ENCODE measurements at places on chromosomes 6 and 20.
A peak's percentile ranks its signal among the peaks of the same experiment; 100 is the strongest.

GRCh38 chr20:14295238-14295637, 42.2 kb downstream of the FLRT3 start:
- DNase-seq, result no peak

- DNase-seq, result no peak
Measured at GRCh38 chr6:31157513-31158139, at the start of gene CCHCR1. TSS of gene CCHCR1 (minus strand) at chr6:31157802. CDS start at chr6:31157600, 202 bp downstream.

DNA sequence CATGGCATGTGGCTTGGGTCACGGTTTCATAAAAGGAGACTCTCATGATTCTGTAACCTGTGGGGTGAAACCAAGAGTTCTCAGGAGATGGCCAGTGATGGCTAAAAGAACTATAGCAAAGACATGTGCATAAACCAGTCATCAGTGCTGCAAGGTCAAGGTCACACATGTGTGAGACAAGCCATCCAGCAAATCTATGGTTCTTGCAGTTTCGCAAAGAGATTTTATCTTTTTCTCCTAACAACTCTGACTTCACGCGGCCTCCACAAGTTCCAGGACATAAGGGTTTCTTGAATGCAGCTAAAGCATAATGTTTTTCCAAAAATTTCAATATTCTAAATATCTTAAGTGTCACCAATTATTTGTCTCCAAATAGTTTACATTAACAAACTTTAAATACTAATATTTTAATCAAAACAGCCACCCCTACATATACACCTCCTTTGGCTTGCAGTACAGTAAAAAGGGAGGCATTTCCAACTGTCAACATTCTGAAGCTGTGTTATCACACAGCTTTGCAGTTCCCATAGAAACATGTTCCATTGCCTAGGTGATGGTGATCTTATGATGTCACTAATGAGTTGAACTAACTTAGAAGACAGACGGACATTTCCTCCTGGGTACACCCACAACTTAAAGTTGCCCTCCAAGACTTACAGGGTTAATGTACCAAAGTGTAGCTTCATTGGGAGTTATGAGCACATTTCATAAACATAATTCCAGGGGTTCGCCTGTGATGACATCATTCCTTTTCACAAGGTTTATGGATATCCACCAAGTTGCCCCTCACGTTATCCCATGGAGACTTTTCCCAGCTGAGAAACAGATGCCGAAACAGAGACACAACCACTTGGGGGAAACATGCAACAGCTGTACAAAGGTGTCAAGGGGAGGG, 250.9 kb upstream of the PDE10A start:
- DNase-seq, result no peak

GRCh38 chr6:168927026-168927425, 326.6 kb downstream of the THBS2 start:
- no peak for DNase-seq

GRCh38 chr6:159257846-159258245, 88.6 kb downstream of the FNDC1 start:
- DNase-seq, result no peak

DNA sequence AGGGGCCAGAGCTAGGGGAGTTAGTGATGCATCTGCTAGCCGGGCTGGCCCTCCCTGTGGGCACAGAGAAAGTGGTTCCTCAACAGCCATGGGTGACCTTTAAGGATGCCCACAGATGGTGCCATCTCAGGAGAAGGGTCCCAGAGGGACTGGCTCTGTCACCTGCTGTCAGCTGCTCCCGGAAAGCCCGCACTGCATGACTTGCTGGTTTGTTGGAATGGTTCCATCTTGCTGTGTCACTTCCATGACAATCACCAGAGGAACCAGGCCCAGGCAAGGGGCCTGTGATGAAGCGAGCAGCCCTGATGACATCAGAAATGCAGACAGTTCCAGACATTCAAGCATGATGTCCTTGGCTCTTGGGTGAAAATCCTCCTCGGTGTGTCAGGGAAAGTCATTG, 125.2 kb downstream of the PHACTR3 start:
- DNase-seq, result no peak

DNA sequence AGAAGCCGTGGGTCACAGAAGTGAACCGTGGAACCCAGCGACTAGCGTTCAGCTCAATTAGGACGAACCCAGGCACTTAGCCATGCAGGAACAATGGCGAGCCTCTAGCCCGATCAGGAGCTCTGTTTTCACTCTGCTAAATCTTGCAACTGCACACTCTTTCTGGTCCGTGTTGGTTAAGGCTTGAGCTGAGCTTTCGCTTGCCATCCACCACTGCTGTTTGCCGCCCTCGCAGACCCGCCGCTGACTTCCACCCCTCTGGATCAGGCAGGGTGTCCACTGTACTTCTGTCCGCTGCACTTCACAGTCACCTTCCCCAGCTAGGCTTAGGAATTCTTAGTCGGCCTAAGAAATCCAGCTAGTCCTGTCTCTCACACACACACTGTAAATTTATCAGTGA, 25.7 kb upstream of the SLC32A1 start:
- no peak for DNase-seq

DNA sequence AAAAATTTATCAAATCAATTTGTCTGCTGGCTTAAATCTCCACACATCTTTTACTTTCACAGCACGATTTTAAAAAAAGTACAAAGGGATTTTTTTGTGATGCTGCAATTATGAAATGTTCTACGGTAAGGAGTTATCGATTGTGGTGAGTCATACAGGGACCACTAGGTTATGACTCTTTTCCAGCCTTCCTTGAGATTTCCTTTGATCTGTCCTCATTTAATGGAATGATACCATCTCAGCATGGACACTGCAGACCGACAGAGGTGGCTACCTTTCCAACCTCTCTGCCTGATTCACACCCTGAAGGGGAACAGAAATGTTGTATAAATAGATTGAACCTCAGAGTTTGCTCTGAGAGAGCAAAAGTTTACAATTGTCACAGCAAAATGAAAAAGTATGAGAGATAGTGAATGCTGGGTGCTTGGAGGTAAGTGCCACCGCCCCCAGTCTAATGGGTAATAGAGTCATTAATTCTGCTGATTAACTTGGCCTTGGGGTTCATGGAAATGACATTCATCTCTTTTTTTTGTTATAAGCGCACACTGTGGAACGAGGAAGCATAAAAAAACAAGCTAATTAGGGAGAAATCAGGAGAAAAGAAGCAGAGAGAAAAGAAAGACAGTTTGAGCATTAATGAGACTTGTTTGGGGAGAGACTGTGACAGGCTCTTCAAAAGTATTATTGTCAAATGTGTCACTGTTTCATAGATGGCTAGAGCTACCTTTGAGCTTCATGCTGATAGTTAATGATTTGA, 306.0 kb downstream of the RNF144B start:
- DNase-seq, result no peak

DNA sequence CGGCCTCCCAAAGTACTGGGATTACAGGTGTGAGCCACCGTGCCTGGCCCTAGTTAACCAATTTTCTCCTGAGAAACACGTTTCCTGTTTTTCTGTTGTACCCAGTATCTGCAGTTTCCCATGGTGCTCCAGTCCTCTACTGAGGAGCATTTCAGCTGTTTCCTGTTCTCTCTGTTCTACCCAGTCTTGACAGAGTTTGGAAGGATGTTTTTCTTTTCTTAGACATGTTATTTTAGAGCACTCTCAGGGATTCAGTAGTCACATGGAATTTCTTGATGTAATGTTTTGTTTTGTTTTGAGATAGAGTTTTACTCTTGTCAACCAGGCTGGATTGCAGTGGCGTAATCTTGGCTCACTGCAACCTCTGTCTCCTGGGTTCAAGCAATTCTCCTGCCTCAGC, 129.8 kb upstream of the TIAM2 start:
- DNase-seq, result no peak

GRCh38 chr6:74579794-74580193, 626.1 kb downstream of the COL12A1 start:
- DNase-seq, result peak; percentile 1

DNA sequence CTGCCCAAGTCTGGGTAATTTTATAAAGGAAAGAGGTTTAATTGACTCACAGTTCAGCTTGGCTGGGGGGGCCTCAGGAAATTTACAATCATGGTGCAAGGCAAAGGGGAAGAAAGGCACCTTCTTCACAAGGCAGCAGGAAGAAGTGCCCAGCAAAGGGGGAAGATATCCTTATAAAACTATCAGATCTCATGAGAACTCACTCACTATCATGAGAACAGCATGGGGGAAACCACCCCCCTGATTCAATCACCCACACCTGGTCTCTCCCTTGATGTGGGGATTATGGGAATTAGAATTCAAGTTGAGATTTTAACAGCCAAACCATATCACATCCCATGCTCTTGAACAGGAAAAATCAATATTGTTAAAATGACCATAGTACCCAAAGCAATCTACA, 215.2 kb upstream of the TAB2 start:
- DNase-seq, result no peak

DNA sequence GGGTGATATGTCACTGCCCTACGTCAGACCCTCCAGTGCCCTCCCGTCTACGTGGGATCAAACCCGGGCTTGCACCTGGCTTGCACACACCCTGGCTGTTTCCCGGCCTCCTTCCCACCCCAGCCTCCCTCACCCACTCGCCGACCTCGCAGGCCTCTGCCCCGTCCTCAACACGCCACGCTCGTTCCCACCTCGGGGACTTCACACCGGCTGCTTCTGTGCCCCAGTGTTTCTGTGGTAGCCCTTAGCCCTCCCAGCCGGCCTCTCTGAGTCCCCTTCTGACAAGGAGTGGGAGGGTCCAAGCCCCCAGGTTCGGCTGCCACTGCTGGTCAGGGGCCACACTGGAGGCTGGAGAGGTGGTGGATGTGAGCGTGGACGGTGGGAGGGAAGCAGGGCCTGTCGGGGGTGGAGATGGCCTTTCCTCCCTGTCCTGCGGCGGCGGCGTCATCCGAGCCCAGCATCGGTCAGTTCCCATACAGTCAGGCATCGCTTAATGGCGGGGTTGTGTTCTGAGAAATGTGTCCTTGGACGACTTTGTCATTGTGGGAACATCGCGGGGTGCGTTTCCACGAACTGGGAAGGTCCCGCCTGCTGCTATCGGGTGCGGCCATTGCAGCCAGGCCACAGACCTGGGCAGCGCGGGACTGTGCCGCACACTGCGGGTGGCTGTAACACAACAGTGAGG, 11.4 kb upstream of the KIF25 start:
- no peak for DNase-seq

- no peak for DNase-seq
Measured at GRCh38 chr20:45550765-45551164, 3.6 kb upstream of the EPPIN start.

GRCh38 chr20:62307226-62308101, 4.7 kb downstream of the ADRM1 start:
- no peak for DNase-seq

GRCh38 chr20:38159957-38160756, 4.9 kb downstream of the TGM2 start:
- DNase-seq, result no peak

DNA sequence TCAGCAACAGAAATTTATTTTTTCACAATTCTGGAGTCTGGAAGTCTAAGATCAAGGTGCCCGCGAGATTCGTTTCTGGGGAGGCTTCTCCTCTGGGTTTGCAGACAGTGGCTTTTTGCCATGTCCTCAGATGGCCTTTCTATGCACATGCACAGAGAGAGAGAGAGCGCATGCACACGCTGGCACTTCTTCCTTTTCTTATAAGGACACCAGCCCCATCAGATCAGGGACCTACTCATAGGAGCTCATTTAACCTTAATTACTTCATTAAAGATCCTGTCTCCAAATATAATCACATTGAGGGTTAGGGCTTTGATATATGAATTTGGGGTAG, 260.7 kb upstream of the PLCB4 start:
- DNase-seq, result no peak

GRCh38 chr6:107576852-107577251, 86.9 kb downstream of the SOBP start:
- DNase-seq, result no peak

- DNase-seq, result no peak
Measured at GRCh38 chr20:59731376-59731775, 127.0 kb downstream of the PHACTR3 start.

DNA sequence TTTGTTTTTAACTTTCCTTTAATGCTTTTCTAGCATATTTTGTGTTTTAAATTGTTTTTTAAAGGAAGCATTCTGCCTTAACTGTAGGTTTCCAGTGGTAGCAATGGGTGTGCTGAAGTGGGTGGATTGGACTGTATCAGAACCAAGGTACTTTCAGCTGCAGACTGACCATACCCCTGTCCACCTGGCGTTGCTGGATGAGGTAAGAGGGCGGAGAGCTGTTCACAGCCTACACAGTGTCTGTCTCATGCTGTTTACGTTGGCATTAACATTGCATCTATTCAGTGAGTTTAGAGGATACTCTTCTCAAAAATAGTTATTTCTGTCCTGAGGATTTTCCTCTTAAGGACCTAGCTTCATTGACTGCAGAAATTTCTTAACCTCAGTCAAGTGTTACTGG, 11.9 kb downstream of the NELFCD start:
- DNase-seq, result no peak

- DNase-seq, result no peak
Measured at GRCh38 chr6:156976216-156977127, 199.3 kb downstream of the ARID1B start.

DNA sequence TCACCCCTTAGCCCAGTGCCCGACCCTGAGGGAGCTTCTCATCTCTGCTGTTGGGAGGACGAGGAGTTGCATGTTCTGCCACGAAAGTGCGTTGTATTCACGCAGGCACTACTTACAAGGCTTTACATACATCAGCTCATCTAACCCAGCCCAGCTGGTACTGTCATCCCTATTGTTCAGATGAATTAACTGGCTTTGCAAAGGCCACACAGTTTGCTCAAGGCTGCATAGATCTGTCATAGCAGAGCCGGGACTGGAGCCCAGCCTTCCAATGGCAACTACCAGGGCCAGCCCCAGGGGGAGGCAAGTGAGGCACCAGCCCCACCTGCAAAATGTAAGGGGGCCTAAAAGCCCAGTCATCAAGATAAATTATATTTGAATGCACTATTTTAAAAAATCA, 257.6 kb downstream of the NFATC2 start:
- no peak for DNase-seq

DNA sequence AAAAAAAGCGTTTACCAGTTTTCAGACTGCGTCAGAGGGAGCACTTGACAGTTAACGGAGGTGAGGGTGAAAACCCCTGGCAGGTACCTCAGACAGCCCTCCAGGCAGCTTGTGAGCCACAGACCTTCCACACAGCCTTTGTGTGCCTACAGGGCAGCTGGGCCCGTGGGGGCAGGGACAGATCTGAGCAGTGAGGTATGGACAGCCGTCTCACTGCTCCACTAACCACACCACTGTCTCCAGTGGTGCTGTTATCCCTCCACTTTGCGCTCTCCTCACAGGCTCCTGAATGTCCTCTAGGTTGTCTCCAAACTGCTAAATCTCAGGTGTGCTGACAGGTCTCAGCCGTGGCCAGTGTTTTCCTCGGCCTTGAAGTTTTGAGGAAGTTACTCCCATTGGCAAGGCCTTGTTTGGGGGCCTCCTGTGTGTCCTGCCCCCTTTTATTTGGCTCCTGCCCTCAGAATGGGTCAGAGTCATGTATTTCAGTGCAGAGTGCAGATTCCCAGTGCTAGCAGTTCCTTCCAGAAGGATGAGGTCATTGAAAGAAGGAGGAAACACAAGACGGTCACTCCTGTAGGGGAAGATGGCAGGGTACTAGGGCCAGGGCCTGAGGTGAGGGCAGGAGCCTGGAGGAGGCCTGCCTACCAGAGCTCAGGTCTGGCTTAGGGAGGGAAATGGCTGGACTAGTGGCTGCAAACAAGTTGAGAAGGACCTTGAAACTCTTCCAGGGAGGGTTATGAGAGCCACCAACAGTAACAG, 11.8 kb downstream of the GFRA4 start:
- DNase-seq, result peak; percentile 71
